ENCODE measurements at places on chromosomes 1 and 21. TPM values are rescaled to one million over a fixed set of nuclear protein-coding genes. Genes with fewer than 3 reads are reported as not detected.
A peak's percentile ranks its signal among the peaks of the same experiment; 100 is the strongest.

S100A7A gene
- total RNA-seq: not detected

- DNase-seq: no peak
Measured at GRCh38 chr1:177069490-177069889, 95.0 kb downstream of the ASTN1 start.

- DNase-seq: no peak
Measured at GRCh38 chr1:201825245-201825644, 3.7 kb upstream of the IPO9 start.

DNA sequence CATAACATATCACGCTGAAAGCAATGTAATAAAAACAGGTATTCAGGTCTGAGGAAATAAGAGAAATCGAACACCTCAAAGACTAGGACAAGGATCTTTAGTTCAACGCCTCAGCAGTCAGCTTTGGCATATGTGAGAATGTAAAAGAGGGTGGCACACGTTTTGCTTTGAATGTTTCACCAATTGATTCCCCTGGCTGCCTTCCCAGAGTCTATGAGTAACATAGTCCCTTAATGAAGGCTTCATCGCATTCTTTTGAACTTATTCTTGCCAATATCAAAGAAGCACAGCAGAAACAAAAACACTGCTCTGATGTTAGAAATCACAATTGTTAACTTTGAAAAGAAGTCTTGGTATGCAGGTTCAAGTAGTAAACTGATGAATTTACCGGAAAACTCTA lies 764.8 kb downstream of the ADGRL2 start:
- no peak for DNase-seq

RHD gene
- not detected for total RNA-seq

SPATA6 gene
- 41.8 TPM for total RNA-seq

GRCh38 chr1:111618081-111618480 lies 1.5 kb upstream of the RAP1A start:
- DNase-seq: no peak

APCS gene
- total RNA-seq: not detected

GRCh38 chr21:28614791-28615190 lies 377.9 kb downstream of the LTN1 start:
- no peak for DNase-seq

MYOG gene
- total RNA-seq: not detected

SLAMF9 gene
- 7.2 TPM for total RNA-seq

BNIPL gene
- total RNA-seq: not detected

- DNase-seq: no peak
Measured at GRCh38 chr1:5267603-5268235, 613.3 kb downstream of the AJAP1 start.

- DNase-seq: no peak
Measured at GRCh38 chr1:107359472-107360241, 218.8 kb downstream of the NTNG1 start.

DNA sequence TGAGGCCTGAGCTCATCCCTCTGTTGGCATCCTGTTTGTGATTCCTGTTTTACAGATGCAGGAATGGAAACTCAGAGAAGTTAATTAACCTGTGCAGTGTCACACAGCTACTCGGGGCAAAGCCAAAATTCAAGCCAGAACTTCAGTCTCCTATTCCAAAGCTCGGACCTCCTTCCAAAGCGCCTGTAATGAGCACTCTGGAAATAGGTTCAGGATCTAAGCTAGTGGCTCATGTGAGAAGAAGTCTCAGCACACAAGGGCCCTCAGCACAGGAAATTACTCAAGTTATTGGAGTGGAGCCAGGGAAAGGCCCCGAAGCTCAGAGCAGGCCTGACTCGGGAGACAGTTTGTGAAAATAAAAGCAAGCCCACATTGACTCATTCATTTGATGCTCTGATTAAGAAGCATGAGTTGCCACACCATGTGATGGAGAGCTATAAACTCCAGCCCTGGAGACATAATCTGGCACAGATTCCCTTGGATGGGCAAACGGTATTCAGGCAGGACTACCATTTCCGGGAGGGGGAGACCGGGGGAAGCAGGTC lies 50.6 kb upstream of the LYST start:
- DNase-seq: peak; percentile 60

OR2G6 gene
- total RNA-seq: not detected

- no peak for DNase-seq
Measured at GRCh38 chr1:187474336-187474735, 645.6 kb downstream of the PLA2G4A start.

DNA sequence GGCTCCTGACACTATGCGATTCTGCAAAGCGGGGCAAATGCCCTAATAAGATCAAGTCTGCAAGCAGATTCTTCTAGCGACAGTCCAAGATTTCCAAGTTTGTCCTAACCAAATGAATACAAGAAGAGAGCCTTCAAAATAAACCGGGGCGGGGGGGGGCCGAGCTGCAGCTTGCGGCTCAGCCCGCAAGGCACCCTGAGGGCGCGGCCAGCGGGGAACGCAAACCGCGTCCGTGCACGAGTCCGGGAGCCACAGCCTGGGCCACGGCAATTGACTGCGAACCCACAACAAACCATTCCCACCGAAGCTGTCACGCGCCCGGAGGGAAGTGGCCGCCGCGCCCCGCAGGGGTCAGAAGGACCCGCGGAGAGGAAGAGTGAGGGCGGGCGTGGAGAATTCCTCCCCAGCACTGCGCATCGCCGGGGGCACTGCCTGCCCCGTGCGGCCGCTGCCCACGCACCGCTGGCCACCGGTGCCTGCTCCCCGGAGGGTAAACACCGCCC lies 687 bp downstream of the TGFBR3 start:
- no peak for DNase-seq

- DNase-seq: no peak
Measured at GRCh38 chr1:12153181-12153785, 13.5 kb upstream of the TNFRSF1B start.

DNA sequence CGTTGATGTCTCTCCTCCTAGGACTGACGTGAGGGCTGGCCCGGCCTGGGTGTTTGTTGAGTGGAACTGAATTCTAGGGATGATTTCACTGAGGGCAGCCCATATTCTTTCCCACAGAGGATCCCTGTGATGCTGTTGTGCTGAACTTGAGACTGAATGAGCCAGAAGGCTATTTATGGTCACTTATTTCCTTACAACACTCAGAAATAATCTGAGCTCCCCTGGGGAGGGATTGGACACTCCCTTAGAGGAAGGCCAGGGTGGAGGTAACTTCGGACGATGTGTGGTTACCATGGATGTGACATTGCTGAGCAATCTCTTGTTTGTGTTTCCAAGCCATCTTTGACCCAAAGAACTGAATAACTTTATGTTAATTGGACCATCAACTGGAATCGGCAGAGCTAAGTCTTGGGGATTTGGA lies 5.1 kb upstream of the TMCO4 start:
- DNase-seq: no peak

GRCh38 chr1:55050283-55050682 lies 10.9 kb downstream of the PCSK9 start:
- DNase-seq: no peak

NIBAN1 gene
- total RNA-seq: 34.7 TPM

DNA sequence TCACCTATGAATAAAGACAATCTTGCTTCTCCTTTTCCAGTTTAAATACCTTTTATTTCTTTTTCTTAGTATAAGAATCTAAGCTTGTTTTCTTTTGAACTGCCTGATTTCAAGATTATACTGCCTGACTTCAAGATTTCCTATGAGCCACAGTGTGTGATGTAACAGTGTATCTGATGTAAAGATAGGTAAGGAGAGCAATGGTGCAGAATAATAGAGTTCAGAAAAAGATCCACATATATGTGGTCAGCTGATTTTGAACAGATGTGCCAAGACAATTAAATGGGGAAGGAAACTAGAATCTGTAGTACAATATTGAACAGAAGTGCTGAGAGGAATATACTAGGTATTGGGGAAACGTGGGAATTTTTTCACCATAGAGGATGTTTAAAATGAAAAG lies 21.0 kb downstream of the EXO1 start:
- DNase-seq: no peak

DNA sequence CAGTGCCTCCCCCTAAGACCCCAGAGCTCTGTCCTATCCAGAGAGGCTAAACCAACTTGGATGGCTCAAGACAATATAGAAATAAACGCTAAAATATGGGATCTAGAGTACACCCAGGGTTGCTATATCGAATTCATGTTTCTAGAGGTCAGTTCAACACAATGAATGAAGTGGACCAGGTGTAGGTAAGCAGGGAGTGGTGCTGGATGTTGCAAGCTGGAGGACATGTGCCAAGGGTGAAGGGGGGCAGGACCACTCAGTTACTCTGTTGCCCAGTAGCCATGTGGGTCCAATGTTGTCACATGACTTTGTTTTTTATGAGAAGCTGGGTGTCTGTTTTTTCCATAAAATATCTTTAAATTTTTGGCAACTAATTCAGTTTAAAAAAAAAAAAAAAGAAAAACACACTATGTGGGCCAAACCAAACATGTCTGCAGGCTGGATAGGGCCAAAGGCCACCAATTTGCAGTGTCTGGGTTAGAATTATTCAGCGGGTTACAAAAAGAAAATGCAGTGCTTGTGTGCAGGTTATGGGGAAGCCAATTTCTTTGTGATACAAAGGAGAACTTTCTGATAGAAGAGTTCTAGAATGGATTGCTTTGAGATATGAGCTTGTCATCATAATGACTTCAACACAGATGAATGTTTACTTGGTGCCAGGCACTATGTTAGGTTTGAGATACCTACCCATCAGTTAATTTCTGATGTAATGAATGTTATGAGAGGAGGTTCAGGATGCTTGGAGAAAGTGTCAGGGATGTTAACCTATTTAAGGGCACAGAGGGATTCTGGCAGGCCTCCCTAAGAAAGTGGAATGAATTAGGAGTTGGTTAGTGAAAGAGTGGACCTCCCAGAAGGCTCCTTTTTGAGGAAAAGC lies 8.9 kb downstream of the CACHD1 start:
- DNase-seq: no peak

- no peak for DNase-seq
Measured at GRCh38 chr21:45970674-45971615, 10.6 kb upstream of the COL6A1 start.

KCNK1 gene
- total RNA-seq: 7.6 TPM

- no peak for DNase-seq
Measured at GRCh38 chr1:237891979-237892378, 1.3 kb upstream of the ZP4 start.

DNA sequence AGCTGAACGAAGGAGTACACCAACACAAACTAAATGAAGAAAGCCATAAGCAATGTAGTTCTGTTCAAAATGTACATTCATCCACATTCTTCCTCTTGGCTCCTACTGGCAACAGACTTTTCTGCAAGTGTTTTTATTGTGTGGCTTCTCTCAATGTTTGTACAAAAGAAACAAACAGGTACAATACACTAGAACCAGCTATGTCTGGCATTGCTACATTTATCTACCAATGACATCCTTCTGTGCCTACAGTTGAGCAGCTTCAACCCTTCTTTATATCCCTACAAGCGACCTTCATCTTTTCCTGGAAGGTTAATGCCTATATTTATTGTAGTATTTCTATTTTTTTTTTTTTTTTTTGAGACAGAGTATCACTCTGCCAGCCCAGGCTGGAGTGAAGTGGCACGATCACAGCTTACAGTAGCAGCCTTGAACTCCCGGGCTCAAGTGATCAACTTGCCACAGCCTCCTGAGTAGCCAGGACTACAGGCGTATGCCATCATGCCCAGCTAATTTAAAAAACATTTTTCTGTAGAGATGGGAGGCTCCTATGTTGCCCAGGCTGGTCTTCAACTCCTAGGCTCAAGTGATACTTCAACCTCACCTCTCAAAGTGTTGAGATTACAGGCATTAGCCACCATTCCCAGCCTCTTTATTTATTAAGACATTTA lies 89.3 kb downstream of the ASH1L start:
- DNase-seq: no peak

- DNase-seq: no peak
Measured at GRCh38 chr1:226104671-226105121, 42.2 kb downstream of the H3-3A start.

DNA sequence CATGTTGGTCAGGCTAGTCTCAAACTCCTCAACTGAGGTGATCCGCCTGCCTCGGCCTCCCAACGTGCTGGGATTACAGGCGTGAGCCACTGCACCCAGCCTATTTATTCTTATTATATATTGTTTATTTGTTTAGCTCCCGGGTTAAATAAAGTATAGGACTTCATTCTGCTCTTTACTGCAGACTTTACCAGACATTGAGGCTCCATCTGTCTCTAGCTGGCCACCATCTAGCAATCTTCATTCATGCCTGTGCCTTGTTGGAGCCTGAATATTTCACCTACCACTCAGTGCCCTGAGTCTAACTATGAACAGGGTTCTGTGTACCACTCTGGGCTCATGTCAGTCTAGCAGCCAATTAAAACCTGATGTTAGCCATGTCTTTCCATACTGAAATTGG lies 2.1 kb upstream of the DDAH1 start:
- DNase-seq: no peak

GRCh38 chr21:17949421-17949820 lies 130.3 kb upstream of the C21orf91 start:
- no peak for DNase-seq

DNA sequence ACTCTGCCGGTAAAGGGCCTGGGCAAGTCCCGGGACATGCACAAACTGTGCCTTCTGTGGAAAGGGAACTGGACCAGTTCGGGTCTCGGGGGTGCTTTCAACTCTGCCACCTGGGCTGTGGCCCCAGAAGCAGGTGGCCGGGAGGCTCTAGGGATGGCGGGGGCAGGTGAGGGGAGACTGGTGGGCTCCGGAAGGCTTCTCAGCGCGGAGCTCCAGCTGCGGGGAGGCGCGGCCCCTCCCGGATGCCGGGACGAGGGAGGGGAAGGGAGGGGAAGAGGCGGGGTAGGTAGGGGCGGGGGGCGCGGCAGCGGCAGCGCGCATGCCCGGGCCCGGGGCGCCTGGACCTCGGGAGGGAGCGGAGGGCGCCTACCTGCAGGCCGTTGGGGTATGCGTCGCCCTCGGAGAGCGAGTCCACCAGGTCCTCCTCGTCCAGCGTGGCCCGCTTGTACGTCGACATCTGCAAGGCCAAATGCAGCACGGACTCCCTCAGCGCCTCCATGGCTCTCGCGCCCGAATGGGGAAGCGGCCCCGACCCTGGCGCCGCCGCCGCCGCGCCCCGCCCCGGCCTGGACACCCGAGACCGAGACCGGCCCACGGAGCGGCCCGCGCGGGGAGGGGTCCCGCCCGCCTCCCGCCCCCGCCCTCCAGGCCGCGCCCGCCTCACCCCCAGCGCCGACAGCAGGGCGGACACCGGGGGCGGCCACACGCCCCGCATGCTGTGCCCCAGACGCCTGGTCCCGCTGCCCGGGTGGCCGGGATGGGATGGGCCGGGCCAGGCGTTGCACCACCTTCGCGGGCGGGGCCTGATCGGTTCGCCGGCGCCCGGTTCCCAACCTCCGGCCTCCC lies at the start of gene ECE1:
ECE1 (minus strand) TSS at position 764 of the 846 bp plus-strand sequence; CDS start at position 715, 49 bp downstream.
- DNase-seq: no peak

KRTAP19-1 gene
- not detected for total RNA-seq

GRCh38 chr1:50700621-50701020 lies 259.4 kb downstream of the FAF1 start:
- DNase-seq: no peak

PKP1 gene
- 0.93 TPM for total RNA-seq

RPE65 gene
- not detected for total RNA-seq

KIF14 gene
- total RNA-seq: 0.19 TPM

- no peak for DNase-seq
Measured at GRCh38 chr1:73907051-73907450, 290.9 kb downstream of the LRRIQ3 start.

VWA5B1 gene
- not detected for total RNA-seq

- DNase-seq: no peak
Measured at GRCh38 chr1:15433471-15433870, 4.8 kb upstream of the CTRC start.
